ENCODE measurements at places on chromosomes 7 and 10. TPM values are rescaled to one million over a fixed set of nuclear protein-coding genes. Genes with fewer than 3 reads are reported as not detected.

The TRPV6 gene
- total RNA-seq, result 11.5 TPM

The ANKMY2 gene
- 8.9 TPM for total RNA-seq

The SPACDR gene
- 0.53 TPM for total RNA-seq

The ST8SIA6 gene
- total RNA-seq, result 1.2 TPM

The NAT16 gene
- total RNA-seq, result not detected

GRCh38 chr10:43237631-43238446, 29.0 kb downstream of the RASGEF1A start:
- no peaks in the 10 kb centered on the region for H3K36me3 ChIP-seq
- DNase-seq, result peak; percentile 21
- no peak overlapping the region for H3K27ac ChIP-seq
- H3K4me3 ChIP-seq, result no peak overlapping the region

DNA sequence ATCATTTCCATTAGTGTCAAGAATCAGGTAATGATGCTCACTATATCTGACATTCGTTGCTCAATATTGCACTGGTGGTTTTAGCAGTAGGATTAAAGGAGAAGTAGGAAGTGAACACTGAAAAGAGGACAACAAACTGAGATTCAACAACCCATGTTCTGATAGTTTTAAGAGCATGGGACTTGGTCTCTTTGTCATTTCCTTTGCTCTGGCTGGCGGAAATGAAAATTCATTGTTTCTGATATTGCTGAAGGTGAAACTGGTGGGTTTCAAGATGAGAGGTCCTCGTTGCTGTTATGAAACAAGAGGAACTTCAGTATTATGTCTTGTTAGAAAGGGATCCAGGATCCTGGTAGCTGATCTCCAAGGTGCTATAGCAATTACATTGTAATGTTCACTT, 129.0 kb downstream of the DNAH11 start:
- no peaks in the 10 kb centered on the region for H3K27me3 ChIP-seq
- H3K4me1 ChIP-seq, result no peaks in the 10 kb centered on the region
- H3K4me3 ChIP-seq, result no peak overlapping the region

GRCh38 chr7:158014976-158015375, 572.6 kb downstream of the PTPRN2 start:
- no peak overlapping the region for H3K4me3 ChIP-seq
- H3K36me3 ChIP-seq, result no peaks in the 10 kb centered on the region
- peaks cover 21% of the 10 kb centered on the region for H3K4me1 ChIP-seq

DNA sequence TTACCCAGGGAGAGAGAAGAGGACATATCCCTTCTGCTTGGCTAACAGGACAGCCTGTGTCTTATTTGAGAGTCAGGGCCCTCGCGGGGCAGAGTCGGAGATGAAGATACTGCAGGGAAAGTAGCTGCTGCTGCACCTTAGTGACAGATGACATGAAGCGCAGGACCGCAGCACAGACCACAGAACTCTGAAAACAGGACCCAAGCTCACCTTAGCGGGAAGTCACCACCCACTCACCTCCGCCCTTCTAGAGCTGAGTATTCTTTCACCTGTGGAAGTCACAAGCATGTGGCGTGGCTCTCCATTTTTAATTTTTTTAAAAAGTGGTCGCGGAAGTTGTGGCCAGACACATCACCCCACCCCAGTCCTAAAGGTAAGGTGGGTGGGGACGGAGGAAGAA, 191.4 kb downstream of the FAM107B start:
- no peaks in the 10 kb centered on the region for H3K27me3 ChIP-seq
- DNase-seq, result no peak
- peaks cover 12% of the 10 kb centered on the region for H3K4me1 ChIP-seq
- no peak overlapping the region for H3K4me3 ChIP-seq

DNA sequence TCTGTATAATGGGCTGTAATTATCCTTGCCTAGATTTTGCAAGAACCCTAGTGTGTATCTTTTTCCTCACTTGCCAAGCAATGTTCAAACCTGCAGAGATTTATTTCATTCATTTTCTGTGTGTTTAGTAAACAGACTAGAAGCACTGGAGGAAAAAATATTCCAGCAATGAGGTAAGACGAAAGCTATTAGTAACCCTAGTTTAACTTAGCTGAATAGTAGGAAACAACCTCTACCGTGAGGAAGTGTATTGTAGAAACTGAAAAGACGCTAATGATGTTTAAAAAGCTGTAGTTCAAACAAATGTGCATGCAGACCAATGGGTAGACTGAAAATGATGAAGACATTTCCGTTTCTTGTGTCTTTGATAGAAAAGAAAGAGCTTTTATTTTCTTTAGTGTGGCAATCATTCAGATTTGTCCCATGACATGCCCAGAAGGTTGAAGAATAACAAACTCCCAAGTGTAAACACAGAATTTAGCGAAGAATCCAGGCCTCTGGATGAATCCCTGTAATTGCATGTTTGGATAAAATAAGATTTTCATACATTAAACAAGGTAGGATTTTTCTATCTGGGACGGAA, 20.7 kb downstream of the CAV1 start:
- H3K4me1 ChIP-seq, result peaks cover 32% of the 10 kb centered on the region
- H3K27me3 ChIP-seq, result no peaks in the 10 kb centered on the region
- H3K36me3 ChIP-seq, result peaks cover 6% of the 10 kb centered on the region
- peak overlapping the region; percentile 21 for H3K27ac ChIP-seq
- DNase-seq, result no peak
- no peak overlapping the region for H3K4me3 ChIP-seq

- H3K4me1 ChIP-seq, result no peaks in the 10 kb centered on the region
- DNase-seq, result no peak
- H3K27me3 ChIP-seq, result no peaks in the 10 kb centered on the region
- no peak overlapping the region for H3K27ac ChIP-seq
Measured at GRCh38 chr7:8605221-8605620, 171.8 kb downstream of the NXPH1 start.

- no peaks in the 10 kb centered on the region for H3K36me3 ChIP-seq
- no peaks in the 10 kb centered on the region for H3K27me3 ChIP-seq
- H3K4me1 ChIP-seq, result no peaks in the 10 kb centered on the region
- no peak overlapping the region for H3K27ac ChIP-seq
- no peak for DNase-seq
Measured at GRCh38 chr7:22942191-22942590, 71.7 kb downstream of the HYCC1 start.

DNA sequence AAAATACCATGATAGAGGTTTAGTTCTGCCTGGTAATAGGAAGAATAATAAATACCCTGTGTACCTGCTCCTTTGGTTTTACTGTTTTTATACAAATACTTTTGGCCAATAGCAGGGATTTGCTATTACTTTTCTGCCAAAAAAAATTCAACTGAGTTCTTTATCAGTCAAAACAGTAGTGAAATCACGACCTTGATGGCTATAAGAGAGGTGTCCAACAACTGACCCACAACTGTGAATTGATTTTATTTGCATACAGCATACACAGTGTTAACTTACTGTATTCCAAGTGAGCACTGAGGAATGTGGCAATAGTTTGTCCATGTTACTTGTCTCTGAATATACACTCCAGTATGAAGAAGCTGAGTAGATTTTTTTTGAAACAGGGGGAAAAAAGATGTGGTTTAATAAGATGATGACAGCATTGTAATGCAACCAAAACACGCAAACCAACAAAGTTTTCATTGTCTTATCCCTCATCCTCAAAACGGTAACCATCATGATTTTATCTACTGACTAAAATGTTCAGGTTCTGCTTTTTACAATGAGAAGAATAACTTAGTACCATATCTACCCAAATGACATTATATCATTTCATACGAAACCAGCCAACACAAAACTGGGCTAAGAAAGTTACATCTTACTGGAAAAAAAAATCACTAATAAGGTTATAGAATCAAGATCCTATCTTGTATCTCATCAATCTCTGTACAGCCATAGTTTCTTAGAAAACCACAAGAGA, 63.3 kb downstream of the GSAP start:
- H3K27ac ChIP-seq, result no peak overlapping the region
- H3K36me3 ChIP-seq, result peaks cover 6% of the 10 kb centered on the region
- no peak for DNase-seq
- H3K27me3 ChIP-seq, result no peaks in the 10 kb centered on the region
- H3K4me3 ChIP-seq, result no peak overlapping the region

DNA sequence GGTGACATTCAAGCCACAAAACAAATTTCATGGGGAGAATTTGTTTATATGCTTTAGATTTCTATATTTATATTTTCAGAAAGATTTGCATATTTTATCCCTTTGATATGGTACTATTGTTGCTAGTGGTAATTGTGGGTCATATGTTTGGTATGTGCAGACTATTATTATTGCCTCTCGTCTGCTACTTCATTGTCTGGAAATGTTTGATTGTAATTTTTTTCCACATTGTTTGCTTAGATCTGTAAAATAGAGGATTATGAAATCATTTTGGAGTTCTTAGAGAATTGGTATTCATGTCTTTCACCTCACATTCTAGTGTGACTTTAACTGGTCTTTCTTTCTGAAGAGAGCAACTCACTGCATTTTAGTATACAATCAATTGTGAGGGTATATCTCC, 44.7 kb downstream of the MYO3A start:
- no peak for DNase-seq
- H3K4me1 ChIP-seq, result no peaks in the 10 kb centered on the region
- no peak overlapping the region for H3K4me3 ChIP-seq
- no peaks in the 10 kb centered on the region for H3K36me3 ChIP-seq
- H3K27me3 ChIP-seq, result no peaks in the 10 kb centered on the region
- no peak overlapping the region for H3K27ac ChIP-seq

GRCh38 chr7:15557186-15557585, 4.6 kb downstream of the AGMO start:
- H3K4me1 ChIP-seq, result peaks cover 18% of the 10 kb centered on the region
- no peaks in the 10 kb centered on the region for H3K36me3 ChIP-seq
- H3K27ac ChIP-seq, result no peak overlapping the region
- no peak for DNase-seq

- no peak overlapping the region for H3K4me3 ChIP-seq
- H3K27me3 ChIP-seq, result no peaks in the 10 kb centered on the region
- DNase-seq, result no peak
- H3K4me1 ChIP-seq, result no peaks in the 10 kb centered on the region
Measured at GRCh38 chr7:39428221-39428620, 138.0 kb upstream of the YAE1 start.

- H3K4me3 ChIP-seq, result no peak overlapping the region
- no peak overlapping the region for H3K27ac ChIP-seq
- H3K27me3 ChIP-seq, result no peaks in the 10 kb centered on the region
- DNase-seq, result no peak
- H3K36me3 ChIP-seq, result no peaks in the 10 kb centered on the region
Measured at GRCh38 chr7:129222064-129222463, 2.8 kb upstream of the AHCYL2 start.

DNA sequence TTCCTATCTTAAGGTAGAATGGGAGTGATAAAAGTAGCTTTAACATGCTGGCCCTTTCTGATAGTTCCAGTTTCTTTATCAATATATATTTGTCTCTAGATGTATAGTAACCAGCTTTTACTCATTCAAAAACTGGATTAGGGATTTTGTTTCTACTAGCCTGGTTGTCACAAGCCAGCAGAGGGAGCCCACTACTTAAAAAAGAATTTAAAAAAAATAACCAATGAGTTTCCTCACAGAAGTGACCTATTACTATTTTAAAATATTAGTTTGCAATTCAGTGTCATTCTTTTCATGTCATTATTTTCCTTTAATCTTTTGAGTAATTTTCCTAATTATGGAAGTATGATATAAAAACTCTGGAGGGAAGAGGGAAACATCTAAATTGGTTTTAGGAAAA, 142.1 kb downstream of the PHTF2 start:
- no peak overlapping the region for H3K27ac ChIP-seq
- no peaks in the 10 kb centered on the region for H3K27me3 ChIP-seq
- H3K4me3 ChIP-seq, result no peak overlapping the region
- H3K4me1 ChIP-seq, result no peaks in the 10 kb centered on the region

DNA sequence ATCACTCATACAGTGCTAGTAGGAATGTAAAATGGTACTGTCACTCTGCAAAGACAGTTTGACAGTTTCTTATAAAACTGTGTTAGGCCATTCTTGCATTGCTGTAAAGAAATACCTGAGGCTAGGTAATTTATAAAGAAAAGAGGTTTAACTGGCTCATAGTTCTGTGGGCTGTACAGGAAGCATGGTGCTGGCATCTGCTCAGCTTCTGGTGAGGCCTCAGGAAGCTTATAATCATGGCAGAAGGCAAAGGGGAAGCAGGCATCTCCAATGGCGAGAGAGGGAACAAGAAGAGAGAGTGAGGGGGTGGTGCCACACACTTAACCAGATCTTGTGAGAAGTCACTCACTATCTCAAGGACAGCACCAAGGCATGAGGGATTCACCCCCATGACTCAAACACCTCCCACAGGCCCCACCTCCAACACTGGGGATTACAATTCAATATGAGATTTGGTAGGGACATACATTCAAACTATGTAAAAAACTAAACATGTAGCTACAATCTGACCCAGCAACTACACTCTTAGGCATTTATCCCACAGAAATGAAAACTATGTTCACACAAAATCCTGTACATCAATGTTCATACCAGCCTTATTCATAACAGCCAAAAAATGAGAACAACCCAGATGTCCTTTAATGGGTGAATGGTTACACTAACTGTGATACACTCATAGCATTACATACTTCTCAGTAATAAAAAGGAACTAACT, 5.0 kb downstream of the ALDH18A1 start:
- H3K27ac ChIP-seq, result no peak overlapping the region
- no peak overlapping the region for H3K4me3 ChIP-seq
- no peak for DNase-seq
- H3K36me3 ChIP-seq, result peaks cover 38% of the 10 kb centered on the region

DNA sequence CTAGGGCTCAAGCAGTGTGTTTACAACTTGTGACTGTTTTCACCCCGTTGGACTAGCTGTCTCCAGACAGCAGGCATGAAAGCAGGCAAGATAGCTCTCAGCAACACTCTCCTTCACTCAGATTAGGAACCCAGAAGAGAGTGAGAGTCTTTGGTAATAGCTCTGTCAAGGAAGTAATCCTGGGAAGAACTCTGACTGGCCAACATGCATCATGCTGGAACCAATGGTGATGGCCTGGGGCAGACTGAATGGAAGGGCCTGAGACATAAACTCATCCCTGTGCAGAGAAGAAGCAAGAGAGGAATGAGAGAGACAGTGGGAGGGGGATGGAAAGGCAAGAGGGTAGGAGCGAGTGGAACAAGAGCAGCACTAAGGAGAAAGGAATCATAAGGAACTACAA, 48.9 kb downstream of the AKR1D1 start:
- no peak overlapping the region for H3K4me3 ChIP-seq
- no peaks in the 10 kb centered on the region for H3K4me1 ChIP-seq
- no peaks in the 10 kb centered on the region for H3K27me3 ChIP-seq
- no peak for DNase-seq
- H3K27ac ChIP-seq, result no peak overlapping the region

GRCh38 chr10:46558392-46559185, 2.1 kb upstream of the GPRIN2 start:
- H3K36me3 ChIP-seq, result no peaks in the 10 kb centered on the region
- peaks cover 19% of the 10 kb centered on the region for H3K4me1 ChIP-seq
- H3K27me3 ChIP-seq, result peaks cover 65% of the 10 kb centered on the region
- peak; percentile 67 for DNase-seq
- H3K4me3 ChIP-seq, result no peak overlapping the region

DNA sequence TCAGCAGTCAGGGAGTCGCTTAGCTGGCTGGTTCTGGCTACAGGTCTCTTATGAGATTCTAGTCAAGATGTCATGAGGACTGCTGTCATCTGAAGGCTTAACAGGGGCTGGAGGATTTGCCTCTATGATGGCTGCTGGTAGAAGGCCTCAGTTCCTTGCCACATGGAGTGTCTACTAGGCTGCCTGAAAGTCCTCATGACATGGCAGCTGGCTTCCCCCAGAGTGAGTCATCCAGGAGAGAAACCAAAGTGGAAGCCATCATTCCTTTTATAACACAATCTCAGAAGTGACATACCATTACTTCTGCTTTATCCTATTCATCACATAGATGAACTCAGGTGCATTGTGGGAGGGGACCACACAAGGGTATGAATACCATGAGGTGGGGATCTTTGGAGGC, 75.1 kb downstream of the EXOC6 start:
- H3K4me1 ChIP-seq, result no peaks in the 10 kb centered on the region
- H3K4me3 ChIP-seq, result no peak overlapping the region
- H3K27me3 ChIP-seq, result no peaks in the 10 kb centered on the region
- DNase-seq, result no peak
- H3K27ac ChIP-seq, result no peak overlapping the region
